NCI-H2081 treated with DMSO at 0.1 percent for 48 hours (cell line): ENCODE measurements at places on chromosomes 6 and 20.

GRCh38 chr20:20743511-20744169, 31.2 kb upstream of the RALGAPA2 start:
- DNase-seq, result peak; percentile 4

- no peak for DNase-seq
These were observed 17.2 kb downstream of the KCNK17 start for GRCh38 chr6:39296745-39297640.

DNA sequence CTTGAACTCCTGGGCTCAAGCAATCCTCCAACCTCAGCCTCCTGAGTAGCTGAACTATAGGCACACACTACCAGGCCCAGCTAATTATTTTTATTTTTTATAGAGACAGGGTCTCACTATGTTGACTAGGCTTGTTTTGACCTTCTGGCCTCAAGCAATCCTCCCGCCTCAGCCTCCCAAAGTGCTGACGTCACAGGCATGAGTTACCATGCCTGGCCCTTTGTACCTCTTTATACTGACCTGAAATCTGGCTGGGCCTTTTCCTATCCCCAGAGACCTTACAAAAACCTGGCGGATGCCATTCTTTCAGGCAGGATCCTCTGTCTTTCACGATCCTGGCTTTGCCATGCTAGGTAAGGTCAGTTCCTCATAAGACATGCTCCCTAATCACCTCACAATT, 11.5 kb downstream of the WFDC3 start:
- no peak for DNase-seq

- DNase-seq, result no peak
These were observed 109.9 kb downstream of the CD2AP start for GRCh38 chr6:47587493-47587892.

GRCh38 chr20:31664696-31665354, 27.1 kb downstream of the COX4I2 start:
- no peak for DNase-seq

DNA sequence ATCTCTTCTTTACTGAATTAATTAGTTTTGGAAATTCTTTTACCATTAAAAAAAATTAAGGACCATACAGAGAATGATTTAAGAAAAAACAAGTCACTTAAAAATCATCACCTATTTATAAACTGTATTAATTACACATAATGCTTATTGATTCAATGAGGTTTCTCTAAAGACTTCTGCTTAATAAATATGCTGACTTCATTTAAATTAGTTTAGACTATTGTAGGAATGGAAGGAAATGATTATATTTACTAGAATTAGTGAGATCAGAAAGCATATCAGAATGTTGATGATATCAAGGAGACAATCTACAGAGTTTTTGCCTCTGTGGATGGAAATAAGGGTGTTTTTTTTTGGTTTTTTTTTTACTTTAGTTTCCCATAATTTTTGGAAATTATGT, 34.6 kb upstream of the SMIM28 start:
- no peak for DNase-seq

DNA sequence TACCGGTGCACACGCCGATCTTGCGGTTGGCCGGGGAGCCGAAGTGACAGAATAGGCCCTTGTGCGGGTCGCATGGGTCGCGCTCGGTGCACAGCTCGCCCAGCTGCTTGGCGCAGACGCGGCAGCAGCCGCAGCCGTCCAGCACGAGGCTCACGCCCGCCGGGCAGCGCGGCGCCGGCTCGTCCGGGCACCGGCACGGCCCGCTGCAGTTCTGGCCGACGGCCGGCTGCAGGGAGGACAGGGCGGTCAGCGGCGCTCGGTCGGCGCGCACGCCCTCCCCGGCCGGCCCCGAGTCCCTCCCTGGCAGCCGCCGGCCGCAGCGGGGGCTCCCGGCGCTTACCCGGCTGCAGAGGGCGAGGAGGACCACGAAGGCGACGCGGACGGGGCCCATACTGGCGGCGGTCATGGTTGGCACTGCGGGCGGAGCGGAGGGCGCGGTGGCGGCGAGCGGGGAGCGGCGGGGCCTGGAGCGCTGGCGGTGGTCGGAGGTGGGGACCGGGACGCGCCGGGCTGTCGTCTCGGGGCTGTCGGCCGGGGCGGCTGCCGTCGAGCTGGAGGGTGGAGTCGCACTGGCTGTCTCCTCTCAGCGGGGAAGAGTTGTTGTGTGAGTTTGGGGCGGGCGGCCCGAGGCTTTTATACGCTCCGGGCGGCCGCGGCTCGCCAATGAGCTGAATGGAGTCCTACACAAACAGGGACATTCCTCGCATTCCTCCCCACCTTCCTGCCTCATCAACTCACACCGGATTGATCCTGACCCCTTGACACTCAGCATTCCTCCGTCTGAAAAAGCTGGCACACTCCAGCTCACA, at the start of gene CCN2:
Gene CCN2 (minus strand): TSS at position 606 of the 809 bp plus-strand sequence. CDS start 200 bp downstream, at position 406.
- no peak for DNase-seq

DNA sequence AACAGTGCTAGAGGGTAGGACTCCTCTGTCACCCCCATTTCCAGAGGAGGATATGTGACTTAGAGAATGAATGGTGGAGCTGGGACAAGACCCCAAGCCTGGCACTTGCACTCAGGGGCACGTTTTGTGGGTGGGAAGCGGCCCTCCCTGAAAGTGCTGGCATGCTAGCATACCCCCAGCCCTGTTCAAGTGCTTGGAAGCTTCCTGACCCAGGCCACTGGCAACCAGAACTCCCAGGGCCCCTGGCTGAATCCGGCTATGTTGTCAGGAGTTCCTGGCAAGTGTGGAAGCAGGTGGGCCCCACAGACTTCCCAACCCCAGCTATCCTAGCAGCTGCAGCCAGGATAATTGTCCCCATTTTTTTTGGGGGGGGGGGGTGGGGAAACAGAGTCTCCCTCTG, 35.6 kb upstream of the TGM2 start:
- no peak for DNase-seq

- DNase-seq, result no peak
These were observed 13.9 kb downstream of the PTK7 start for GRCh38 chr6:43089874-43090558.

DNA sequence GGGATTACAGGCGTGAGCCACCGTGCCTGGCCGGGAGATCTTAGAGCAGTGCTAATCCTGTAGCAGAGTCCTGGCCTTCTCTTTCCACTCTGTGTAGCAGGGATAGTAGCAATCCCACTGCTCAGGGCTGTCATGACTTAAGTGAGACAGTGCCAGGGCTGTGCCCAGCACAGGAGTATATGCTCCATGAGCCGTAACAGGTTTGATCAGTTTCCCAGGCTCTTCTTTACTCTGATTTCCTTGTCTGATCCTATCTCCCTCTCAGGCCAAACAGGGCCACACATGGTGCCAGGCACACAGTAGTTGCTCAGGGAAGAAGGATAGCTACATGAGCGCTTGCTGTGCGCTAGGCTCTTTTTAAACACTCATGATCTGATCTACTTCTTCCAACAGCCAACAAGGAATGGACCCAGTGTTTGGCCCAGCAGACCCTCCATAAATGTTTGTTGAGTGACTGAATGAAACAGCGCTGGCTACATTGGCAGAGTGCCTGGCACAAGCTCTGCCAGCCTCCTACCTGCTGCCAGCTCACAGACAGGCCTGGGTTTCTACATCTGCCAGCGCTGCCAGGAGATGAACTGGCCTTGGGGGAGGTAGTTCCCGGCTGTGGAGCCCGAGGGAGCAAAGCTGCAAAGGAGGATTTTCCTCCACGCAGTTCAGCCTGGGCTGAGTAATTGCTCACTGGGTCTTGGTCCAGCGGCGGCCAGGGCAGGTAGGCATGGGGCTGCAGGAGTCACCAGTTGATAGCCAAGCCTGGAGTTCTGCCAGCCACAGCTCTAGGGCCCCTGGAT, 36.9 kb downstream of the SNAI1 start:
- no peak for DNase-seq

GRCh38 chr6:123810948-123811347, 7.3 kb downstream of the NKAIN2 start:
- DNase-seq, result no peak

- no peak for DNase-seq
These were observed 71.3 kb downstream of the DZANK1 start for GRCh38 chr20:18395544-18395943.

GRCh38 chr6:29137724-29138123, 29.9 kb downstream of the OR2J3 start:
- no peak for DNase-seq

DNA sequence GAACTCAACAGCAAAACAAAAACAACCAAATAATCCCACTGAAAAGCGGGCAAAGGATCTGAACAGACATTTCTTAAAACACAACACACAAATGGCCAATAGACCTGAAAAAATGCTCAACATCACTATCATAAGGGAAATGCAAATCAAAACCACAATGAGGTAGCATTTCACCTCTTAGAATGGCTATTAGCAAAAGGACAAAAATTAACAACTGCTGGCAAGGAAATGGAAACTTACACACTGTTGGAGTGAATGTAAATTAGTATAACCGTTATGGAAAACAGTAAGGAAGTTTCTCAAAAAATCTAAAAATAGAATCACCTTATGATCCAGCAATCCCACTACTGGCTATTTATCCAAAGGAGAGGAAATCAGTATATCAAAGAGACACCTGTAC, 20.9 kb downstream of the FAM8A1 start:
- DNase-seq, result no peak

DNA sequence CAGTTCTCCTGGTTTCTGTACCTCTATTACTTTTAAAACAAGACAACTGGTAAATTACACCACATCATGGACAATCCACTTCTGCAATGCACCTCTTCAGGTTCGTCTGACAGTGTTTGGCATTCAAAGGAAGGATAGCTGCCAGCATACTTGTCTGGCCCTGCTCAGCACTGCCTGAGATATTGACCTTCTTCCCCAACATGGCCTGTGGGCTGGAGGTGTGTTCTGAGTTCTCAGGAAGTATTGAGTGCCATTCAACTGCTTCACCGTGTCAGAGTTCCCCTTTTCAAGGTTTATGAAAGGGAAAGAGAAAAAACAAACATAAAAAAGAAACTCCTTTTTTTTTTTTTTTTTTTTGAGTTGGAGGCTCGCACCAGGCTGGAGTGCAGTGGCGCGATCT, 267.9 kb upstream of the SASH1 start:
- DNase-seq, result no peak

DNA sequence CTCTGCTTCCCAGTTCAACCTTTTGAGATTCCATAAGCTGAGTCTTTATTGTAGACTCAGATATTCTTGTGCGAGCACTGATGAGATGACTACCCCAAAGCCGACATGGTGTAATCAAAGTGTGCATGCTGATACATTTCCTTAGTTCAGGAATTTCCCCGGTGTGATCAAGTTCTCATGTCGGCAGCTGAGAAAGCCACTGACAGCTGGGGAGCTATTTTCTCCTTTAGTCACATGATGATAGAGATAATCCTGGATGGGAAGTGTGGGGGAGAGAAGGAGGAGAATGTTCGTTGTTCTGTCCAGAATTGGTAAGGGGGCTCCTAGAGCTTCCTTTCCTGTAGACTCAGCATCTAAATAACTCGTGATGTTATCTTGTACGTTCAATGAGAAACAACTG, 7.7 kb upstream of the CAP2 start:
- DNase-seq, result no peak
